ENCODE measurements at places on chromosomes 2 and 18.

DNA sequence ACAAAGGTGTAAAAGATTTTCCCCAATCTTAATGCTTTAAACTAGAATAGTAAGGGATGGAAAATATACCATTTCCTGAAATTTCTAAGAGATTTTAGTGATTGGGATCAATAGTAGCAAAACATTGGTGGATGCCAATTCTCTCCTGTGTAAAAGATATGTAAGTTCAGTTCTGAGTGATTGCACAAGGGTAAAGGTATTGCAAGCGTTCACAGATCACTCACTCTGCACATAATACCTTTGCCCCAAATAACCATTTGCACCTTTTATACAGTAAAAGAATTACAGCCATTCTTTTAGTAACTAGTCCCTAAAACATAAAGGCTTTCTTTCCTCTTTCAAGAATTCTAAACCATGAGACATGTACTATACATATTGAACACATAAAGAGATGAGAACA, 13.0 kb upstream of the ZCCHC2 start:
- no peak for DNase-seq

- no peak for DNase-seq
Measured at GRCh38 chr2:186101616-186102015, 363.0 kb downstream of the FSIP2 start.

DNA sequence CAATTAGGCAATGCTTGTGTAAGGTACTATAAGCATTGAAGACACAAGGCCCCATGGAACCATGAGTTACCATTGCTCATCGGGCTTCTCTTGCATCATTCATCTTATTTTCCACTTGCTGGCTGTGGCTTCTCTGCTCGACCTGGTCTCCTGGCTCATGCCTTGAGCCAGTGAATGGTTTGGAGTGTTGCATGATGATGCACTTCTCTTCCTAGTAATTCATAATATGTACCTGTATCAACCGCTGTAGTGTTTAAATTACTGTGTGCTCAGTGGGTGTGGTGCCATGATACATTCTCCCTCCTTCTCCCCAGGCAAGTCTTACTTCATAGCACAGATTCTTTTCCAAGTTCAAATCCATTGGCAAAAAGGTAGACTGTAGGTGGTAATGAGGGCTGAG, 66.8 kb downstream of the ABCA12 start:
- DNase-seq = no peak

- no peak for DNase-seq
Measured at GRCh38 chr18:3323900-3324299, 62.0 kb downstream of the MYL12B start.

All from iPS-NIHi11 (cell line).